ENCODE measurements at places on chromosomes 16 and 17.

GRCh38 chr16:72673118-72673517 is 374.8 kb downstream of the ZFHX3 start:
- DNase-seq: no peak

DNA sequence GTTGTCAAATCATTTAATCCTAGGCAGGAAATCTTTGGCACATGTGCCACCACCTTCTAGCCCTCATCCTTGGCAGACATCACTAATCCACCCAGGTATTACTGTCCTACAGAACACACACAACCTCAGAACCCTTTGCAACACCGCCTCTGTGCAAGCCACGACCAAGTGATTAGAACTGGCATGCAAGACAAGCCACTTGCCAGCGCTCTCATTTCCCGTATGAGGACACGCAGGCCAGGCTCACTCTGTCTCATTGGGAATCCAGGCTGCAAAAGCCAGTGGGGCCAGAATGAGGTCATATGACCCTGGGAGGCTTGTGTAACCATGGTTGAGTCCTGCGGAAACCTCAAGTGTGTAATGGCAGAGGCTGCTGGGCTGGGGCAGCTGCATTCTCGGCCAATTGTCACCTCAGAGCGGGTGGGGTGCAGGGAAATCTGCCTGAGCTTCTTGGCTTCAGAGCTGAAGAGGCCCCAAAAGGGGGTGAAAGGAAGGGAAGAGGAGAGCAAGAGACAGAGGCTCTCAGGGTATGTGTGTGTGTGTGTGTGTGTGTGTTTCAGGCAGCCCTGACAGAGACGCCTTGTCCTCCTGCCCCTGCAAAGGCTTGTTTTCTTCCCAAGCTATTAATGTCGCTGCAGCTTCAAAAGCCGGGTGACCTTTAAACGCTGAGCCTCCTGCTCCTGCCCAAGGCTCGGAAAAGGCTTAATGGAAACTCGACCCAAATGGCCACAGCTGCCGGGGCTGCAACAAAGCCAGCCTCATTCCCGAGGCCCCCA is 43.2 kb upstream of the MRPS23 start:
- DNase-seq: peak; percentile 97

DNA sequence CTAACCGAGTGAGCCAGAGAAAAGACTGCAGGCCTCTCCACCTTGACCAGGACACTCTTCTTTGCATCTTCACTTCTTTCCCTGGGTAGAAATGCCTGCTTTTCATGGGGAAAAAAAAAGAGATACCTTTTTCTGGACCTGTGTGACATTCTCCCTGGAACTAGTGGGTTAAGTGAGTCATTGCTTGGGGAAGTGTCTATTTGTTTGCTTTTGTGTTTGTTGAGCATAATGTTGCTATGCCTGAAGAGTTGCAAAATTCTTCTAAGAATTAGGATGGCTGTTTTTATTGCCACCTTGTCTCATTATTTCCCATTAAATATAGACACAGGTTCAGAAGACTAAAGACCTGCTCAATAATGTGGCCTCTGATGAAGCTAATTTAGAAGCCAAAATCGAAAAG is 18.8 kb downstream of the CLUAP1 start:
- DNase-seq: no peak

DNA sequence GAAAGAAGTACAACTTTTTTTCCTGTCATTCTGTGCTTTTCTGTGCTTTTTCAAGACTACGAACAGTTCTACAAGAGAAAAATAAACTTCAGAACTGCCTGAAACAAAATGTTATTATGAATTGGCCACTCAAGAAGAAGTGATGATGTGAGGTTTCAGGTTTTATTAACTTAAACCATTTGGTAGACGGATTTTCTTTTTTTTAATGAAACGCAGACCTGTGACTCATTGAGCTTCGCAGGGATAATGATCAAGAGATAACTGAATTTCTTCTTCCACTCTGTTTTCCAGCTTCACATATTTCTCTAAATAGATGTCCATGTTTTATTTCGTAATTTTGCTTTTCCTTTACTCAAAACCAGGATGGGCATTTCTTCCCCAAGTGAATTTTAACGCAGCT is 32.7 kb downstream of the AIPL1 start:
- no peak for DNase-seq

Measured in fibroblast of lung (primary cell).